T-cell (primary cell): ENCODE measurements at places on chromosomes 7 and 10. TPM values are rescaled to one million over a fixed set of nuclear protein-coding genes. Genes with fewer than 3 reads are reported as not detected.
A peak's percentile ranks its signal among the peaks of the same experiment; 100 is the strongest.

DNA sequence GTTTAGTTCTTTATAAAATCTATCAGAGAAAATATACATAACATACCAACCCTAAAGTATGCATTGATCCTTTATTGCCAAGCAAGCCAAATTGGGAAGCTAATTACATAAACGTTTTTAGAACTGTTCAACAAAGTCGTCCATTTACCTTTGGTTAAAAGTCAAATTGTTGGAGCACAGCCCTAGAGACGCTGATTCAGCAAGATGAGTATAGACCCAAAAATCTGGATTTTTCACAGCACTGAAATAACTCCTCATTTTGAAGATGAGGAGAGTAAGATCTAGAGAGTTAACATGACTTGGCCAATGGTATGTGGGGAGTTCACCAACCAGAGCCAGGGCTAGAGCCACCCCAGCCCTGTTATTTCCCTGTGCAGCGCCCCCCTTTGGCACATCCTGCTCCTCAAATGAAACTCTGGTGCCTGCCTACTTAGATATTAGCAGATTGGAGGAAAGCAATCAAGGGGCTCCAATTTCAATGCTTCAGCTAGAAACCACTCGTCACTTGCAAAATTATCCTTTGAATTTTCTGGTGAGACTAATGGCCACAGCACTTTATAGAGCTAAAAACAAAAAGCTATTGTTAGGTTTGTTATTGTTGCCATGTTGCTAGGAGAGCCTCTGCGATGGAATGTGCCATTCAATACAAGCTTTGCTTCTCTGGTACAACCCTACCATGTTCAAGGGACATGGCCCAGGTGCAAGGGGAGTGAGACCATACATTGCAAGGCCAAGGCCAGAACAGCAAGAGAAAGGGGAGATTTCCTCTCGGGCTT, 132.6 kb upstream of the ZEB1 start:
- DNase-seq = no peak

The RPEL1 gene
- not detected for total RNA-seq

GRCh38 chr7:92762851-92763250, 73.5 kb downstream of the CDK6 start:
- DNase-seq = no peak

DNA sequence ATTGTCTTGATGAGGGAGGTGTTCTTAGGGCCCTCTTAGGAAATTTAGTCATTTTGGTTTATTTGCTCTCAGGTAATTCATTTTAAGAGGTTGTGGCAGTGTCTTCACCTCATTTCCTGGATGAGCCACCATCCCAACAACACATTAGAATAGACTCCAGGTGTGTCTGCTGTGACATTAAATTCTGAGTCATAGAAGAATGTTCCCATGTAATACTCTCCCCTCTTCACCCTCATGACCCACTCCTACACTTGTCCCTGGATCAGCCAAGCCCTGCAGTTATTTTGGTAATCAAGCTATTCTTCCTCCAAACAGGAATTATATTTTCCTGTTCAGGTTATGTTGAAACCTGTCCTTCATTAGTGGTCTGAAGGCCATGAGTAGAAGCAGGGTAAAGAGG, 944.1 kb downstream of the SORCS3 start:
- no peak for DNase-seq

The PARD3 gene
- 0.36 TPM for total RNA-seq

DNA sequence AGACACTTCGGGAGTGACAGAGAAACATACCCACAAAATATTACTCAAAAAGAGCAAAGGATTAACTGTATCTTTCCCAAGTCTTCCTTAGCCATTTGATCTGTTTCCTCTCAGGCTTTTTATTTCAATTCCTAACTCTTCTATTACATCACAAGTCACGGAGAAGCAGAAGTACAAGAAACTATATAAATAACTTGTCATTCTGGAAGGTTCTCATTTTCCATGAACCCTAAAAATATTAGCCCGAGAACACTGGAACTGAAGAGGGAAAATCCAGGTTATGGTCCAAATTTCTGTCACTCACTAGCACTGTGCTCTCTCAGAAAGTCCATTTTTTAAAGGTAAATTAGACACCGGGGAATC, 98.0 kb downstream of the GRB10 start:
- no peak for DNase-seq

The SPDYE16 gene
- total RNA-seq = 0.96 TPM

GRCh38 chr7:25803117-25803887, 348.7 kb upstream of the NFE2L3 start:
- DNase-seq = no peak

The USP54 gene
- total RNA-seq = 4.2 TPM

DNA sequence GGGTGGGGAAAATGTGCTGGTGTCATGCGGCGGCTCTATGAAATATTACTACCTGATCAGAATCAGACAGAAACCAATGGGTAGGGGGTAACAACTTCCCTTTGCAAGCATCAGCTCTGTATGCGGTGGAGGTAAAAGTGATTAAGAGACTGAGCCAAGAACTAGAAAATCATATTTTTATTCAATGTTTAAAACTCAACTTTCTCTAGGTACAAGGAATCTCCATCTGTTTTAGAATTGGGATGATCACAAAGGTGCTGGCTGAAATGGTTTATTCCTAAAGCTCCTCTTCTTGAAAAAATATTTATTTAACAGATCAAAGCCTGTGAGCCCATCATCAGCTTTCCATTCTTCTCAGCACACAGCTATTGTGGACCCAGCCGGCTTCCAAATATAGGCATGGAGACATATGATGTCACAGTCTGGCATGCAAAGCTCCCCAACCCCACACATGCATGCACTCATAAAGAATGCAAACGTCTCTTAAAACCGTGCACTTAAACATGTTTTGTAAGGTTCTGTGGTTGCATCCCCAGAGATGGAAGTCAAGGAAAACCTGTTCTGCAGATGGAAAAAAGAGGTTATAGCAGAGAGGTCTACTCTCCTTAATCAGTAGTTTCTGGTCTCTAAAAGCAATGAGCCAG, 126.0 kb downstream of the SKIDA1 start:
- DNase-seq = no peak

GRCh38 chr7:95867309-95867708, 95.0 kb downstream of the DYNC1I1 start:
- DNase-seq = no peak

DNA sequence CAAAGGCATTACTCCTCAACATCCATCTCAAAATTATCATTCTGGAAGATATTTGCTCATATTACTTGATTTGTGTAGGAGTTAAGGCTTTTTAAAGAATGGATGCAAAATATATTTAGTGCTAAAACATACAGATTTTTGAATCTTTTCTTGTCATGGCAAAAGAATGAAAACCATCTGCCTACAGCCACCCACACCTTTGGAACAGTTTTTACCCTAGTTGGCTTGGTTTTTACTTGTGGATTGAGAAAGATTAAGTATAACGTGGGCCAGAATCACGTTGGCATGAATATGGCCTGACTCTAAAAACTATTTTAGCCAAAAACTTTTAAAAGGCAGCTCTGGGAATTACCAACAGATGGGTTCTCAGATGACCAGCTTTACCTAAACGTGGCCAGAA, 128.2 kb downstream of the SPAG6 start:
- no peak for DNase-seq

- DNase-seq = no peak
Observed at GRCh38 chr10:74863551-74863950, 37.2 kb downstream of the KAT6B start.

- no peak for DNase-seq
Observed at GRCh38 chr10:107442035-107442505, 277.6 kb upstream of the SORCS1 start.

DNA sequence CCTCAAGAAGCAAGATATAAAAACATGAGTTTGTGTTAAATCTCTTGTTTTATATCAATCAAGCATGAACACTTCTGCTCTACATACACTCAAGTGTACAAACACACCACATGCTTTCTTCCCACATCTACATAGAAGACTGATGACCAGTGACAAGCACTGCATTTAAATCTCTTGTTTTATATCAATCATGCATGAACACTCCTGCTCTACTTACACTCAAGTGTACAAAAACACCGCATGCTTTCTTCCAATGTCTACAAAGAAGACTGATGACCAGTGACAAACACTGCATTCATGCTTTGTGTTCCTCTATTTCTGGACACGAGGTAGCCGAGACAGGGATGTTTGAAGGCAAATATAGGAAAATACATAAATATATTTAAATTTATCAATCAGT, 642.0 kb upstream of the PFKP start:
- no peak for DNase-seq

DNA sequence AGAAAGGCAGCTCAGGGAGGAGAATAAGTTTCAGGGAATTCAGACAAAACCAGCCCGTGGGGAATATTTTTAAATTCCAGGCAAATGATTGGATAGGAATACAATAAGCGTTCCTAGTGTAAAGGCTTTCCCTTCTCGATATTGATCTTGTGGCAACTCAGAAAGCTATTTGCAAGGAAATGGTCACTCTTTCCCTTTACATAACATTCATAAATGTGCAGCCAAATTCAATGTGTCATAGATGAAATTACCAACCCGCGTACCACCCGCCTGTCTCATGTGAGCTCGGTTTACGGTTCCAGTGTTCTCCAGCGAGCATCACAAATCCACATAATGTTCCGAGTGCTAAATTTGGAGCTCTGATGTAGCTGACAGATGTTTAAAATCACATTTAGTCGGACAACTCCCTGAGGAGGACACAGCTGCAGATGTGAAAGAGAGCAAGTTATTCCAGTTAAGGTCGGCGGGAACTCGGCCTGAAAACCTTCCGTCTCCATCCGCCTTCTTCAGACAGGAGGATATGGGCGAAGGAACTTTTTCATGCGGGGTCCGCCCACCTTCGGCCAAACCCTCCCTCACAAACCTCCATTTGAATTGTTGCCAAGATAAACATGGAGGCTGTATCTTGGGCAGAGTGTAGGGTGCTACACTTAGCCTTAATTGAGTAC, 327.0 kb downstream of the RNLS start:
- DNase-seq = no peak

DNA sequence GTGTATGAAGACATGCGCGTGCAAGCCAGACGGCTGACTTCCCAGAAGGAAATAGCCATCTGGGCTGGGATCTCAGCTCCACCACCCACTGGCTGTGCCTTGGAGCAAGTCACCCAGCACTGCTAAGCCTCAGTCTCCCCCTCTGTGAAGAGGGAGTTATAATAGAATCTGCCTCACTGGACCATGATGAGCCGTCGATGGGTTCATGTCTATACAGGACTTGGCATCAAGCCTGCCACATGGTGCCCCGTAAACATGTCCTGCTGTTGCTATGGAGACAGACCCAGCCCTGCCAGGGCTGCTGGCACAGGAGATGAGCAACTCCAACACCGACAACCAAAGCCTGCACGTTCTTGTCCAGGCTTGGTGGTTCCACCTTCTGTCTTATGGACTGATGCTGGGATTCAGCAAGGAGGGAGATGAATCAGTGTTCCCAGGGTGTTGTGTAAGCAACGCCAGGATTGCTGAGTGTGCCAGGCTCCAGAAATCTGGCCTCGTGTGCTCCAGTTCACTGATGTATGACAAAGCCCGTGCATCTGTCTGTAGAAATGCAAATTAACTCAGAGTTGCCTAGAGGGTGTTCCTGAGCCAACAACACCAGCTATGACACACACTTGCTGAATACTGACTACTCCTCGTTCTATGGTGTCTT, 5.6 kb downstream of the GPR15LG start:
- DNase-seq = peak; percentile 33

- DNase-seq = no peak
Observed at GRCh38 chr10:121481180-121481579, 117.1 kb downstream of the FGFR2 start.

- DNase-seq = no peak
Observed at GRCh38 chr10:98331885-98332284, 63.9 kb upstream of the LOXL4 start.

DNA sequence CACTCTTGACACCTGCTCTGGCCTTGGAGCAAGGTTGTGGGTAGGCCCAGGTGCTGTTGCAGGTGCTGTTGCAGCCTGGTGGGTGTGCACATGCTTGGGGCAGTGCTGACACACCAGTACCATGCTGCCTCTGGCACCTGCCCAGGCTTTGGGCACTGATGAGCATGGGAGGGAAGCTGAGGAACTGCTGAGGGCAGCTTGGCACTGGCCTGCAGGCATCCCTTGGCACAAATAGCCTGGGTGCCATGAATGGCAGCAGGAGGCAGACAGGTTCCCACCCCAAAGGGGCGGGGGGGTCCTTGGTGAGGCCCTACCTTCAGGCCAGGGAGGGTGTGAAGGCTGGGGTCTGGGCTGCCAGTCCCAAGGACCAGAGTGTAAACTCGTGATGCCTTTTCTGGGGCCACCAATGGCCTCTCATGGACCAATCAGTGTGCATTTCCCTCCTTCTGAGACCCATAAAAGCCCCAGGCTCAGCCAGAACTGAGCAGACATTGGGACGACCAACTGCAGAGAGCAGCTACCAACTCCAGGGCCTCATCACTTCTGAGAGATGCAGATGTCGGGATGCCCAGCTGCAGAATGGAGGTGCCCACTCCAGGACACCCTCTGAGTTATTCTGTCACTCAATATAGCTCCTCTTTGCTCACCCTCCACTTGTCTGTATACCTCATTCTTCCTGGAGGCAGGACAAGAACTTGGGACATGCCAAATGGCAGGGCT, 547.4 kb downstream of the ZWINT start:
- no peak for DNase-seq

- DNase-seq = no peak
Observed at GRCh38 chr10:57362811-57363210, 904.9 kb downstream of the IPMK start.

The TRIM50 gene
- total RNA-seq = not detected

- DNase-seq = no peak
Observed at GRCh38 chr10:70348228-70348850, 34.1 kb downstream of the LRRC20 start.

DNA sequence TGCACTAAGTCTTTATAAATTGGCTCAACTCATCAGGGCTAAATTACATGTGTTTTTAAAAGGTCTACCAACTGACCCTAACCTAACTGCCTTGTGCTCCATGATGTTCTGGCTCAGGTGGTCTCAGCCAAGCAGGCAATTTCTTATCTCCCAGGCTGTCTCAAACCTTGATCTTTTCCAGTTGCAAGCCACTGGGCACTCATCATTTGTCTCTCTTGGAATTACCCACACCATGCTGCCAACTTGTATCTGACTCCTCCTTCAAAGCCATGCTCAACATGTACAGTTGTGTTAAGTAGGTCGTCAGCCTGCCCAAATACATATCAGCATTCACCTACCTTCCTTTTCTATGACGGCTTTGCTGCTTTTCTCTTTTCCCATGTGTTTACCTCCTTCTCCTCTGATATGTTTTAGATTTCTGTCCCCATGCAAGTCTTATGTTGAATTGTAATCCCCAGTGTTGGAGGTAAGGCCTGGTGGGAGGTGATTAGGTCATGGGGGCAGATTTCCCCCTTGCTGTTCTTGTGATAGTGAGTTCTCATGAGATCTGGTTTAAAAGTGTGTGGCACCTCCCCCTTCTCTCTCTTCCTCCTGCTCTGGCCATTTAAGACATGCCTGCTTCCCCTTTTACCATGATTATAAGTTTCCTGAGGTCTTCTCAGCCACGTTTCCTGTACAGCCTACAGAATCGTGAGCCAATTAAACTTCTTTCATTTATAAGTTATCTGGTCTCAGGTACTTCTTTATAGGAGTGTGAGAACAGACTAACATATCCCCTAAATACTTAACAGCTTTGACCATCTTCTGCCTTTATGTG, 130.0 kb downstream of the ELAPOR2 start:
- no peak for DNase-seq
